Placental pericyte (primary cell): ENCODE measurements at places on chromosomes 11 and 22. TPM values are rescaled to one million over a fixed set of nuclear protein-coding genes. Genes with fewer than 3 reads are reported as not detected.

The CCDC85B gene
- 41.1 and 45.2 TPM in 2 replicates for total RNA-seq

The OR10G6 gene
- not detected in 2 replicates for total RNA-seq

The CENPM gene
- total RNA-seq = 2.4 and 21.0 TPM in 2 replicates

The IGHMBP2 gene
- total RNA-seq = 9.4 and 18.0 TPM in 2 replicates

The SERPIND1 gene
- total RNA-seq = 0.22 and 0.72 TPM in 2 replicates

The KRTAP5-10 gene
- not detected in 2 replicates for total RNA-seq
